ENCODE measurements at places on chromosomes 7 and 10. TPM values are rescaled to one million over a fixed set of nuclear protein-coding genes. Genes with fewer than 3 reads are reported as not detected.

The METTL27 gene
- total RNA-seq = 0.55 TPM

The GDF2 gene
- total RNA-seq = not detected

The MBLAC1 gene
- 1.6 TPM for total RNA-seq

The PCLO gene
- 5.7 TPM for total RNA-seq

The GALNT17 gene
- not detected for total RNA-seq

The FGL2 gene
- total RNA-seq = 1.3 TPM

The IRF5 gene
- 0.16 TPM for total RNA-seq

The TMEM229A gene
- total RNA-seq = not detected

The GIMAP8 gene
- total RNA-seq = not detected

The PRKAG2 gene
- 9.5 TPM for total RNA-seq

The HOXA6 gene
- total RNA-seq = 3.8 TPM

The SORBS1 gene
- 12.8 TPM for total RNA-seq

The NUTM2E gene
- 0.02 TPM for total RNA-seq

The PIP gene
- not detected for total RNA-seq

The SPRN gene
- total RNA-seq = not detected

The AGAP9 gene
- 2.3 TPM for total RNA-seq

The MYO3A gene
- total RNA-seq = not detected

The C10orf95 gene
- 0.15 TPM for total RNA-seq

The SLC26A3 gene
- total RNA-seq = not detected

The TCERG1L gene
- total RNA-seq = not detected

The VWDE gene
- total RNA-seq = not detected

The BICC1 gene
- 13.0 TPM for total RNA-seq

The FEZF1 gene
- not detected for total RNA-seq

The KIAA1217 gene
- 30.6 TPM for total RNA-seq

The OGDHL gene
- total RNA-seq = 2.8 TPM

The HYAL4 gene
- not detected for total RNA-seq

The VAX1 gene
- total RNA-seq = not detected

The ACTR3C gene
- 4.6 TPM for total RNA-seq

The VWA2 gene
- total RNA-seq = not detected

The SORCS1 gene
- 48.9 TPM for total RNA-seq

The TAF5 gene
- total RNA-seq = 20.7 TPM

Data from SJCRH30 (cell line).